IMR-90 (cell line): ENCODE measurements at places on chromosomes 6 and 20. TPM values are rescaled to one million over a fixed set of nuclear protein-coding genes. Genes with fewer than 3 reads are reported as not detected.

TNNC2 gene
- polyA plus RNA-seq = 0.46 and 0.53 TPM in 2 replicates

C20orf204 gene
- 0.09 and 0.11 TPM in 2 replicates for polyA plus RNA-seq

BPI gene
- 0.05 and 0.06 TPM in 2 replicates for polyA plus RNA-seq

SCRT2 gene
- not detected in 2 replicates for polyA plus RNA-seq

BICRAL gene
- 3.9 and 4.0 TPM in 2 replicates for polyA plus RNA-seq

FLRT3 gene
- polyA plus RNA-seq = 1.8 and 2.1 TPM in 2 replicates

HLA-DQA2 gene
- not detected in 2 replicates for polyA plus RNA-seq

MATN4 gene
- 0.12 and 0.13 TPM in 2 replicates for polyA plus RNA-seq

PAK5 gene
- not detected in 2 replicates for polyA plus RNA-seq

CAGE1 gene
- polyA plus RNA-seq = not detected in 2 replicates

RIMS1 gene
- 0.44 and 0.46 TPM in 2 replicates for polyA plus RNA-seq

UNC5CL gene
- not detected in 2 replicates for polyA plus RNA-seq

DNA sequence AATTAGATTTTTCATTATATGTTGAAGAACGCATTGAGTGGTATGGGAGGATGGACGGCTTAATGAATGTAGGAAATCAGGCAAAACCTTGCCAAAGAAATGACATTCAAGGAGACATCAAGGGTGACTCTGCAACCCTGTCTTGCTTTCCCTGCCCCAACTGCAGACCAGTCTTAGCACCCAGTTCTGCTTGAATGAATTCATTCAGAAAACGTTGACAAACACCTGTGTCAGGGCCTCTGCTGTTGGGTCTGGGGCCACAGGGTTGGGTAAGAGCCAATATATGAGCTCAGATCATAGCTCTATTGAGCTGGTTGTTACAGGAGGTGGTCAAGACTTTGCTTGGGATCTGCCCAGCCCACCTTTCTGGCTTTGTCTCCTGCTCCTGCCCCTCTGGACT is 7.7 kb upstream of the ASXL1 start:
- no peak for DNase-seq

GRCh38 chr20:46962452-46963195 is 68.0 kb downstream of the EYA2 start:
- peak; percentile 39 for DNase-seq

GRCh38 chr6:8829796-8830195 is 394.5 kb upstream of the SLC35B3 start:
- no peak for DNase-seq

DNA sequence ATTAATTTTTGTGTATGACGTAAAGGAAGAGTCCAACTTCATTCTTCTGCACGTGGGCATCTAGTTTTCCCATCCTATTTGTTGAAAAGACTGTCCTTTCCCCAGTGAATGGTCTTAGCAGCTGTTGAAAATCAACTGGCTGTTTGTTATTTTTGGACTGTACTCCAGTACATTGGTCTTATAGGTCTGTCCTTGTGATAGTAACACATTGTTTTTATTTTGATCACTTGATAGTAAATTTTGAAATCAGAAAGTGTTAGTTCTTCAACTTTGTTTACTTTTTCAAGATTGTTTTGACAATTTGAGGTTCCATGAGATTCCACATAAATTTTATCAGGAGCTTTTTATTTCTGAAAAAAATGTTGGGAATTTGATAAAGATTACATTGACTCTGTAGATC is 280.2 kb upstream of the FOXQ1 start:
- no peak for DNase-seq

DNA sequence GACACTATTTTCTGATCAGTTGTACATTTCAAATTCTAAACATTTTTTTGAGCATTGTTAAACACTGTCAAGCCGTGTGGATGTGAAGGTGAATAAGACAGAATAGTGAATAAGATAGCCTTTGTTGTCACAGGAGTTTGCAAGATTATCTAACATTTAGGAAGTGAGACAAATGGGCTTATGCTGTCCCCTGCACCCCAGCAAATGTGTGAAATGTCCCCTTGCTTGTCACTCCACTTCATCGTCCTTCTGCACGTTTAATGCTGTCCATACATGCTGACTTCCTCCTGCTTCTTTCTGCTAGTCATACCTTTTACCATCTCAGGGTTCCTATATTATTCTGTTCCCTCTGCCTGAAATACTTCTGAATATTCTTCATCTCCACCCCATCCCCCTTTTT is 62.6 kb downstream of the CBFA2T2 start:
- no peak for DNase-seq

- DNase-seq = peak; percentile 59
Measured at GRCh38 chr6:158500016-158500735, 59.7 kb upstream of the TMEM181 start.

DNA sequence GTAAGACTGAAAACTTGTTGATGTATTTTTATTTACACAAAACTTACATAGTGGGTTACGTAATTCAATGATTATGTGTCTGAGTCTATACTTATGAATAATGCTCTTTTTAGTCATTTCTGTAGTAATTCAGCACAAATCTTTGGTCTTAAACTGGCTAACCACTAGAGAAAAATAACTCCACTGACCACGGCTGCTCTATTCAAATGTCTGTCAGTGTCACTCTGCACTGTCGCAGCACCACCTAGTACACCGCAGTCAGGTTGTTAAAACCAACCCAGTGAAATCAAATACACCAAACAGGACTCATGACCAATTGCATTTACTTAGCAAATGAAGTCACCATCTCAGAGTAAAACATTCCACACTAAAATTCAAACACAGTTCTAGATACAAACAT is 93.5 kb upstream of the CCDC28A start:
- DNase-seq = peak; percentile 34

DNA sequence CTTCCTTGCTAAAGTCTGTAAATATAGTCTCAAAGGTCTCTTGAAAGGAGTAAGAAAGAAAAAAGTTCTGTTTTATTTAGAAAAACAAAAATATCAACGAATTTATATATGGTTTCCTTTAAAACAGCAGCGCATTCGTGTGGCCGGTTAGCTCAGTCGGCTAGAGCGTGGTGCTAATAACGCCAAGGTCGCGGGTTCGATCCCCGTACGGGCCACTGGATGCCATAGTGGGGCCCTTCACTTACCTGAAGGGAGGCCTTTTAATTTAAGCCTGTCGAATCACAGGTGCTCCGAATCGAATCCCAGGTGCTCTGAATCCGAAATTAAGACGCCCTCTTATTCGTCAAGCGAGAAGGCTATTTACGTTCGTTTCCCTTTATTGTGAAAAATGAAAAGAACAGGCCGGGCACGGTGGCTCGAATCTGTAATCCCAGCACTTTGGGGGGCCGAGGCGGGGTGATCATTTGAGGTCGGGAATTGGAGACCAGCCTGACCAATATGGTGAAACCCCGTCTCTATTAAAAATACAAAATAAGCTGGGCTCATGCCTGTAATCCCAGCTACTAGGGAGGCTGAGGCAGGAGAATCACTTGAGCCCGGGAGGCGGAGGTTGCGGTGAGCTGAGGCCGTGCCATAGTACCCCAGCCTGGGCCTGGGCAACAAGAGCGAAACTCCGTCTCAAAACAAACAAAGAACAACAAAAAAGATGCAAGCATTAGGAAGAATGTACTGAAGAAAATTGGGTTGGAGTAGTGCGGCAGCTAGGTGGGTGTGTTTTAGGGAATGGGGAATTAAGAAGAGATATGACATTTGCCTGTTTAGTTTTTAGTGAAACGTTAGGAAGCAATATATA is 195.8 kb upstream of the ZNF184 start:
- peak; percentile 77 for DNase-seq

DNA sequence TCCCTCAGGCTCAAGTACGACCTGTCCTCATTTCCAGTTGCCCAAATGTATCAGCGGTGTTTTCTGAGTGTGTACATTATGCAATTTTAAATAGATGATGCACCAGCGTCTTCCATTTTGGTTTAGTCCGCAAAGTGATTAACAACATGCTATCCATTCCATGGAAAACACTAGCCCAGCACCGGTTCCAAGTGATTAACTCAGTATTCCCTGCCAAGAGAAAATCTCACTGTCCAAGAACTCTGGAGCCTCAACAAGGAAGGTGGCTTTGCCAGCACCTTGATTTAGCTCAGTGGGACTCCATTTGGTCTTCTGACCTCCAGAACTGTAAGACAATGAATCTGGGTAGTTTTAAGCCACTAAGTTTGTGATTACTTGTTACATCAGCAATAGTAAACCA is 107.2 kb downstream of the FOXC1 start:
- DNase-seq = no peak

DNA sequence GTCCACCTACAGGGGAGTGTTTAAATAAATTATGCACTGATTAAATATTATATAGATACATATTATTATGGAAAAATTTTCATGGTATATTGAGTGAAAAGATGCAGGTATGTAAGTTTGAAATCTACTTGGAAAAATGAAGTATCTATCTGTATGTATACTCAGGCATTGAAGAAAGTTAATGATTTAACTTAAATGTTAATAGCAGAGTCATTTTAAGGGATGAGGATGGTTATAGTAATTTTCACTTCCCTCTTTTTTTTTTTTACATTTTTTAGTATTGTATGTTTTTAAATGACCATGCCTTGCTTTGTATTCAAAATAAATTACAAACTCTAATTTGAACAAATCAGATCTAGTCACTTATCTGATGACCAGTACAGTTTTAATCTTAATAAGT is 43.2 kb upstream of the NOTCH4 start:
- no peak for DNase-seq

DNA sequence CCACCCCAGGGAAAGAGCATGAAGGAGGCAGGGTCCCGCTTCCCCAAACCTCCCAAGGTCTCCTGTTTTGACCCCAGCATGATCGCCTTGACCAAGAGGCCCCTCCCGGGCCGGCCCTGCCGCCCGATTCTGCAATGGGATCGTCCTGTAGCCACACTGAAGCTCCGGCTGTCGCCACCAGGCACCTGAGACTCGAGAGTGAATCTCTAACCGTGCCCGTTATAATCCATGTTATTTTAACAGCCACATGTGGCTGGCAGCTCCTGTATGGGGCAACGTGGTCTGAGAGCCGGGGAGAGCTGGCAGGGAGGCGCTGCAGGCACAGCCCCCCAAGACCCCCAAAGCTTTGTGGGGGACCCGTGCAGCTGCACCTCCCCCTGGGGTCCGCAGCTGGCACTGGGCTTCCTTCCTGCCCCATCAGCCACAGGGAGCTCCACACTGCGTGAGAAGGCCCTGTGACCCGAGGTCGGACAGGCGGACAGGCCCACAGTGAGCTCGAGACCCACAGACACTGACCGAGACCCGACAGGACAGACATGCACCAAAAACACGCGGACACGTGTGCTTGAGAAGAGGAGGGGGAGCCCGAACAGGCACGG is 51.3 kb downstream of the KCNQ2 start:
- DNase-seq = no peak

DNA sequence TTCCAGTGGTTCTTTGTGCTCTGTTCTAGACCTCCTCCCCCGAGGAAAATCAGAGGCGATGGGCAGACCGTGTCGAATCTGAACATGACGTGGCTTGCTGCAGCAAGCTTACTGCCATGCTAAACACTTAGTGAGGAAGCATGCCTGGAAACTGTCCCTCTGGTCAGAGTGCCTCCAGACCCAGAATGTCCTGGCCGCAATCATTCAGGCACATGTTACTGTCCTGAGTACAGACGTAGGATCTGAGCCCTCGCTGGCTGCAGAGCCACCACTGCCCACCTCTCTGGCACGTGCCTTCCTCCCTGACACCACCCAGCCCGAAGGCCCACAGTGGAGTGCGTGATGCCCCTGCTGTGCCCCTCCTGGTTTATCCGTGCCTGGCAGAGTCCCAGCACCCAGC is 163.6 kb downstream of the SYNDIG1 start:
- no peak for DNase-seq

GRCh38 chr6:77561768-77562314 is 91.0 kb upstream of the MEI4 start:
- no peak for DNase-seq

DNA sequence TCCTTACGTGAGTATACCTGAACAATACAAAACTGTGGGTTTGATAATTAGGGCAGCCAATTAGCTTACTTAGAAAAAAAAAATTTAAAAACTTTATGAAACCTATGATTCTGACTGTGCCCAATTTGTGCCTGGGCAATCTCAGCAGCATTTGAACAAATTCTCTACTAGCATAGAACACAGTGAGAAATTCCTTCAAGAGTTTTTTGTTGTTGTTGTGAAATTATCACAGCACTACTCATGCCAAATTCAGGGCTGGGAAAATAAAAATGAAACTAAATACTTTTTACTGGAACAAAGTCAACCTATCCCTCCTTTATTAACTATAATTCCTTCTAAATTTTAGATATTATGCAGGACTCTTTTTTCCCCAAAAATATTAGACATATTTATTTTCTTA is 42.9 kb downstream of the POU3F2 start:
- DNase-seq = no peak

DNA sequence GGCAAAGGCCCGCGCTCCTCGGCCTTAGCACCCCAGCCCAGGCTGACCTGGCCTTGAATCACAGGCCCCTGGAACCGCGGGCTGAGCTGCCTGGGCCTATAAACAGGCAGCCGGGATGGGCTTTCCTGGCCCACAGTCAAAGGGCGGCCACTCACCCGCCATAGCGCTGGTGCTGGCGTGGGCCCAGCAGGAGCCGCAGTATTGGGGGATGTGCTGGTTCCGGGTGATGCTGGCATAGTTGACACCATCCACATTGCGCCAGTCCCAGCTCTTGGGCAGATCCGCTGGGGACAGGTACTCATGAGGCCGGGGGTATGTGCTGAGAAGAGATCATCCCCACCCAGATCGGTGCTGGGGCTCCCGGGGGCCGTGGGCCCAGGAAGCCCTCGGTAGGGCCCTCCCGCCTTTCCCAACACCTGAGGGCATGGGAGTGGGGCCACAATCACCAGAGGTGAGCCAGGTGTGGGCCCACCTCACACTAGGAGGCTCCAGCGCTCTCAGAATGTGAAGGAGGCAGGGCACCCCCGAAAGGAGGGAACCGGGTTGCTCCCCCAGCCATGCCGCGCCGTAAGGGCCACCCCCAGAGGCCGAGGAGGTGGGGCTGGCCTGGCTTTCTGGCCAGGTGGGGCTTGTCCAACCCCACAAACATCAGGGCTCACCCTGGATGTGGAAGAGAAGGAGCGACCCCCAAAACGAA is 739 bp downstream of the CTSZ start:
- DNase-seq = no peak

- no peak for DNase-seq
Measured at GRCh38 chr6:160069459-160069858, 52.2 kb upstream of the SLC22A1 start.

DNA sequence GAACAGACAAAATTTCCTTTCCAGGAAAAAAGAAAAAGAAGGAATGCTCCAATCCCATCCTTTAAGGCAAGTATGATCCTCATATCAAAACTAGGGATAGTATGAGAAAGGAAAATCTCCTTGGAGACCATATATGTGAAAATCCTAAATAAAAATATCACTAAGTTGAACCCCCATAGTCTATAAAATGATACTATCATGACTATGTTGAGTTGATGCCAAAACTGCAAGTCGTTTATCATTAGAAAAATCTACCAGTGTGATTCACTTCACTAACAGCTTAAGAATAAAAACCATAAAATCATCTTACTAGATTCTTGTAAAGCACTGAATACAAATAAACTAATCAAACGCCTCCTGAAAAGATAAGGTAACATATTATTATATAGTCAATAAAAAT is 76.6 kb upstream of the STXBP5 start:
- peak; percentile 36 for DNase-seq

DNA sequence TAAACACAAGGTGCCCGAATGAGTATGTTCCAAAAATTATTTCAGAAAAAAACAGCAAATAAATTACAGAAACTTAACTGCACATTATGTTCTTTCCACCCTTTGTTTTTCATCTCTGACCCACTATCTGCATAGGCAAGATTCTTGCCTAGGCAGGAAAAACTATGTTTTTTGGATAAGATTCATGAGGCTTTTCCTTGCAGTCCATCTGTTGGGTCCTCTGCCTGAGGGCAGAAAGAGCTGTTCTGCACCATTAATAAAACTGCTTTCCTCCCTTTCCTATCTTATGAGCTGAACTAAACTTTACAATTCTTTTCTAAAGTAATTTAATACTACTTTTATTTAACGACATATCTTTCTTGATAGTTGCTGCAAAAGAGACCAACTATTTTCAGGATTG is 21.1 kb downstream of the ENPP1 start:
- no peak for DNase-seq
